ENCODE measurements at places on chromosomes 6 and 20. TPM values are rescaled to one million over a fixed set of nuclear protein-coding genes. Genes with fewer than 3 reads are reported as not detected.
A peak's percentile ranks its signal among the peaks of the same experiment; 100 is the strongest.

DNA sequence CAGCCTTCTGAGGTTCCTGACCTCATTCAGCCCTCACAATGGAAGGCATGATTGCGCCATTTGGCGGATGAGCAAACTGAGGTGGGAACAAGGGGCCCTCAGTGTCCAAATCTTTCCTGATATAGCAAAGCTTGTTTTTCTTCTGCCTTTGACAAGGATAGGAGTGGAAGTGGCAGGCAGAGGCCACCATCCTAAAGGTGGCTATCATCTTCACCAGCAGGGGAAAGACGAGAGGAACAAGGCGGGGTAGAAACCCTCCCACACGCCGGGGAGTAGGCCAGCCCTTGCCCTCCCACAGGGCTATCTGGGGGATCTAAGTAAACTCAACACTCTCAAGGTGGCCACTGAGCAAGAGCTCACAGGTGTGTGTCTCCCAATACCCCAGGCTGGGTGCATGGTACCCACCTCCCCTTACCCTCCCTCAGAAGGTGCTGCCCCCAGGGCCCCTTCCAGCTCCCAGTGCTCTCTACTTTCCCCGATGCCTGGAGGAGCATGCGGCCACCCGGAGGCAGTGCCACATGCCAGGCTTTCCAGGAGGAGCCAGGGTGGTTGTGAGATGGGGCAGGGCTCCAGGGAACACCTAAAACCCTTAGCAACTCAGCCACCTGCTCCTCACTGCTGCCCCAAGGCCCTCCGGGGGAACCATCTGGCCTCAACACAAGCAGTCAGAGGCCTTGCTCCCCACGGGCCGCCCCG is 11.2 kb downstream of the SPDEF start:
- no peaks in the 10 kb centered on the region for H3K36me3 ChIP-seq
- no peak for DNase-seq
- no peak overlapping the region for H3K4me3 ChIP-seq
- H3K27ac ChIP-seq: no peak overlapping the region

GRCh38 chr6:135161411-135162395 is 19.4 kb upstream of the MYB start:
- no peak for DNase-seq
- H3K36me3 ChIP-seq: no peaks in the 10 kb centered on the region
- no peaks in the 10 kb centered on the region for H3K27me3 ChIP-seq
- H3K4me3 ChIP-seq: no peak overlapping the region
- no peak overlapping the region for H3K27ac ChIP-seq

DNA sequence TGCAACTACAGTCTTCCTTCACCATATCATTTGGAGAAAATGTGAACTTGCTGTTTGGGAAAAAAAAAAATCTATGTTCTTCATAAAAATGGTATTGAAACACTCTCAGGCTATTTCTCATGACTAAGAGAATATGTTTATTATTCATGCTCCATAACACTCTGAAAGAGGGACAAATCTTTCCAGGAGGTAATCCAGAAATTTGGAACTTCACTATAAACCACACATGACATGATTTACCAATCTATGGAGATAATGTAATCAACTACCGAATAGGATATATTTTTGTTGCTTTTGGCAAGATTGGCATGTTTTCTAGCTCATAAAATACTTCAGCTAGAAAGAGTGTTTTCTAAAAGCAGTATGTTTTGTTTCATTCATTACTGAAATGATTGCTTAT is 56.3 kb downstream of the THEMIS start:
- DNase-seq: no peak

Gene MROH8
- 1.5 TPM for total RNA-seq

- H3K27me3 ChIP-seq: no peaks in the 10 kb centered on the region
- no peak overlapping the region for H3K4me3 ChIP-seq
- no peak overlapping the region for H3K27ac ChIP-seq
- DNase-seq: no peak
These were observed 91.8 kb upstream of the NHSL1 start for GRCh38 chr6:138590796-138591709.

Gene ROS1
- total RNA-seq: not detected

- peaks cover 5% of the 10 kb centered on the region for H3K4me1 ChIP-seq
- no peaks in the 10 kb centered on the region for H3K36me3 ChIP-seq
- no peak overlapping the region for H3K4me3 ChIP-seq
- no peaks in the 10 kb centered on the region for H3K27me3 ChIP-seq
- no peak overlapping the region for H3K27ac ChIP-seq
- no peak for DNase-seq
These were observed 92.0 kb downstream of the LY86 start for GRCh38 chr6:6680526-6680925.

GRCh38 chr6:24564081-24564480 is 69.3 kb downstream of the ALDH5A1 start:
- H3K4me3 ChIP-seq: no peak overlapping the region
- H3K36me3 ChIP-seq: no peaks in the 10 kb centered on the region
- H3K4me1 ChIP-seq: no peaks in the 10 kb centered on the region

Gene TSPO2
- not detected for total RNA-seq

DNA sequence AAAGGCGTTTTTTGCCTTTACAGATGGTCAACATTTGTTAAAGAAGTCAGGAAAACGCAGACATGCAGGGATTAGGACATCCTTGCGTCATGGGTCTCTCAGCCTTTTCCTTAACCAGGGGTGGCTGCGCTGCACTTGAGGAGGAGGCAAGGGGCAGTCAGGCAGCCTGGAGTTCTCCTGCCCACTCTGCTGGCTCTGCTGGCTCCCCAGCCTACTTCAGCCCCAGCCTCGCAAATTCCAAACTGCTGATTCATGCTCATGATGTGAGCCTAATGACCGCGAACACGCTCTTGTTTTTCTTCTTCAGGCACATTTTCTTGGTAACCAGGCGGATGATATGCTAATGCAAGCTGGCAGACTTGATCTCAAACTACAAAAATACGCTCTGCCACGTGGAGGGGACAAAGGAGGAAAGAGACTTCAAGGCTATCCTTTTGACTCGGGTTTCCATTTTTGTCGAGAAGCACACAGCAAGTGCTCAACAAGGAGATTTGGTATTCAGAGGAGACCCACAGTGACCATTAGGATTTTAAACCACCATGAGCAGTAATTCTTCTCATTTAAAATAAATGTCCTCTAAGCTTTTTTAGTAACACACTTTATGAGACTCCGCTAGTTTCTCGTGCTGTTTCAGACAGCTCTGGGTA is 290.3 kb upstream of the STXBP5 start:
- peak overlapping the region; percentile 29 for H3K4me3 ChIP-seq
- no peaks in the 10 kb centered on the region for H3K27me3 ChIP-seq
- DNase-seq: no peak
- peak overlapping the region; percentile 69 for H3K27ac ChIP-seq
- H3K36me3 ChIP-seq: no peaks in the 10 kb centered on the region

DNA sequence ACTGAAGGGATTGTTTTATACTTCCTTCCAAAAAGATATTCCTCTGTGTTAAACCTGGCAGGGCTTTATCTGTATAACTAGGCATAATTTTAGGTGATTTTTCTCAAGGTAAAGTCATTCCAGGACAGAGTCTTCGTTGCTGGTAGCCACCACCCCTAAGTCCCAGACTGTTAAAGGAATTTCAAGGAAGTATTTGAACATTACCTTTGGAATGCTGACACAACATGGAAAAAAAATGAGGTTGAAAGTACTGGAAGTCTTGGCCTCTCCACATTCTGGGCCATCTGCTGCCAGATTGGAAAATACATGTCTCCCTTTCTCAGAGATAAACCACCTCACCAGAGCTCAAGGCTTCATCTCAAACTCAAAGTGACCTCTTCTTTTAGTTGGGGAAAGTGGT is 27.0 kb upstream of the ETV7 start:
- H3K36me3 ChIP-seq: no peaks in the 10 kb centered on the region
- no peak overlapping the region for H3K27ac ChIP-seq
- no peaks in the 10 kb centered on the region for H3K4me1 ChIP-seq

Gene SLC17A1
- not detected for total RNA-seq

DNA sequence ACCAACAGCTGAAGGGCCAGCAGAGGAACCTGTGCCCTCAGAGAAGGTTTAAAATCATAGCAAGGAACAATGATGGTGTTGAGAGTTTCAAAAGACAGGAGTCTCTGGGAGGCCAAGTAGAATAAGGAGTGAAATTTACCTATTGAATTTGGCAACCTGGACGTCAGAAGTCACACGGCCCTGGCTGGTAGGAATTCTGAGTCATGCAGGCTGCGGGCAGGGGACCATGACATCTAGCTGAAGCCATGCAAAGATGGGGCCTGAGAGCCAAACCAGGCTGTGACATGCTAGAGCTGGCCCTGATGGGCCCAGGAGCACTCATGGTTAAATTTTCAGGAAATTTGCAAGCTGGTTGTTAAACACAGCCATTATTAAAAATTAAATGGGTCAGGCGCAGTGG is 64.0 kb upstream of the SNX9 start:
- no peak overlapping the region for H3K4me3 ChIP-seq
- no peaks in the 10 kb centered on the region for H3K36me3 ChIP-seq
- no peaks in the 10 kb centered on the region for H3K27me3 ChIP-seq
- DNase-seq: no peak

DNA sequence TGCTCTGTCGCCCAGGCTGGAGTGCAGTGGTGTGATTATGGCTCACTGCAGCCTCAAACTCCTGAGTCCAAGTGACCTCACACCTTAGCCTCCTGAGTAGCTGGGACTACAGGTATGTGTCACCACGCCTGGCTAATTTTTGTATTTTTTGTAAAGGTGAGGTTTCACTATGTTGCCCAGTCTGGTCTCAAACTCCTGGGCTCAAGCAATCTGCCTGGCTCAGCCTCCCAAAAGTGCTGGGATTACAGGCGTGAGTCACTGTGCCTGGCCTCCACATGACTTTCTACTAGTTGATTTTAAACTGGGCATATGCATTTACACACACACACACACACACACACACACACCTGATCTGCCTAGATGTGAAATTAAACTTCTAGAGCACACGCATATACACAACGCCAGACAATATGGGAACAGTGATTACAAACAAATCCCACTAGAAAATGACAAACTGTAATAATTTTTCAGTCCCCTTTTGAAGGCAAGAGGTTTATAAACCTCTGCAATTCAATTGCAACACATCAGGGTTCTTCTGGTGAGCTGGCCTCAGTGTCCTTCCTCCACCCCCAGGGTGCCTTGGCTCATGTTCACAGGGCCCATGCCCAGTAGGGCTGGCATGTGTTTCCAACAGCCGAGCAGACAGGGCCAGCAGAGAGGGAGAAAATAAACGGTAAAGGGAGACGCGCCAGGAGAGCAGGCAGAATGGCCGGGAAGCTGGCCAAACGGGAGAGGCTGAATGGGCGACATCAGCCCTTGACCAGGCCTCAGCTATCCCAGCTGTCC is 31.2 kb downstream of the PARD6B start:
- H3K27me3 ChIP-seq: no peaks in the 10 kb centered on the region
- H3K36me3 ChIP-seq: no peaks in the 10 kb centered on the region
- H3K4me3 ChIP-seq: no peak overlapping the region
- peaks cover 22% of the 10 kb centered on the region for H3K4me1 ChIP-seq
- peak; percentile 64 for DNase-seq

Gene BMP6
- total RNA-seq: 3.2 TPM

DNA sequence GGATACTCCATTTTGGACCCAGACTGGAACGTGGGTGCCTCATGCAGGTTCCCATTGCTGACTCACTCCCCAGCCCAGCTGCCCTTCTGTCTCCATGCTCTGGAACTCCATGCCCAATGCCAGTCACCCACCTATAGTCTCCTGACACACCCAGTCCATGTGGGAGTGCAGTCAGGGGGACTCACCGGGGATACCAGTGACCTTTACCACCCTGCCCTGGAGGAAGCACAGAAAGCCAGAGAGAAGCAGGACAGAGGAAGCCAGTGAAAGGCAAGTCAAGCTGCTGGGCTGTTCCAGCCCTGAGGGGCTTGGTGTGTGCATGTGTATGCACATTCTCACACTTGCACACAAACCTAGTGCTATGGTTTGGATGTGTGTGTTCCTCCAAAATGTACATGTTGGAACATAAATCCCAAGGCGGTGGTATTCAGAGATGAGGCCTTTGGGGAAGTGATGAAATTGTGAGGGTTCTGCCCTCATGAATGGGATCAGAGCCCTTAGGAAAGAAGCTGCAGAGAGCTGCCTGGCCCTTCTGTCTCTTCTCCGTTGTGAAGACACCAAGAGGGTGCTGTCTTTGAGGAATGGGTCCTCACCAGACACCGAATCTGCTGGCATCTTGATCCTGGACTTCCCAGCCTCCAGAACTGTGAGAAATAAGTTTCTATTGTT is 121.4 kb upstream of the MAFB start:
- H3K27me3 ChIP-seq: no peaks in the 10 kb centered on the region
- H3K4me1 ChIP-seq: no peaks in the 10 kb centered on the region
- no peaks in the 10 kb centered on the region for H3K36me3 ChIP-seq
- peak; percentile 87 for DNase-seq

DNA sequence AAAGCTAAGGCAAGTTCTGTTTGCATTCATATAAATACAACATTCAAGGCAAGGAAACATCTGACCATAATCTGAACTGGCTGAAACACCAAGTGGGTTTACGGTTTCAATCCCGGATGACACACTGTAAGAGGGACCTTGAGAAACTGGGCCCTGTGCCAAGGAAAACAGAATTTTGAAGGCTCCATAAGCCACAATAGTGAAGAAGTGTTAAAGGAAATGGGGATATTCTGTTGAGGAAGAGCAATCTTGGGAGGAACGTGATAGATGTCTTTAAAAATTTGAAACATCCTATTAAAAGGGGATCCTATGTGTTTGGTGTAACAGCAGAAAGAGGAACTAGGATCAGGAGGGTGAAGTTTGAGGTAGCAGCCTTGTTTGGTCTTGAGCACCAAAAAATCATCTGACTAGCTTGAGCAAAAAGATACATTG is 82.4 kb upstream of the TAB2 start:
- no peak overlapping the region for H3K27ac ChIP-seq
- H3K4me1 ChIP-seq: peaks cover 29% of the 10 kb centered on the region
- H3K27me3 ChIP-seq: no peaks in the 10 kb centered on the region
- H3K4me3 ChIP-seq: no peak overlapping the region

Gene MTFR2
- 1.2 TPM for total RNA-seq

Gene TPD52L1
- 85.0 TPM for total RNA-seq

- no peak for DNase-seq
- H3K4me1 ChIP-seq: no peaks in the 10 kb centered on the region
- H3K36me3 ChIP-seq: no peaks in the 10 kb centered on the region
- no peak overlapping the region for H3K4me3 ChIP-seq
- no peak overlapping the region for H3K27ac ChIP-seq
These were observed 20.2 kb downstream of the HLA-DRA start for GRCh38 chr6:32459781-32460424.

- no peaks in the 10 kb centered on the region for H3K27me3 ChIP-seq
- peak; percentile 62 for DNase-seq
- H3K27ac ChIP-seq: no peak overlapping the region
These were observed 369.3 kb downstream of the ZFAND3 start for GRCh38 chr6:38188677-38189335.

DNA sequence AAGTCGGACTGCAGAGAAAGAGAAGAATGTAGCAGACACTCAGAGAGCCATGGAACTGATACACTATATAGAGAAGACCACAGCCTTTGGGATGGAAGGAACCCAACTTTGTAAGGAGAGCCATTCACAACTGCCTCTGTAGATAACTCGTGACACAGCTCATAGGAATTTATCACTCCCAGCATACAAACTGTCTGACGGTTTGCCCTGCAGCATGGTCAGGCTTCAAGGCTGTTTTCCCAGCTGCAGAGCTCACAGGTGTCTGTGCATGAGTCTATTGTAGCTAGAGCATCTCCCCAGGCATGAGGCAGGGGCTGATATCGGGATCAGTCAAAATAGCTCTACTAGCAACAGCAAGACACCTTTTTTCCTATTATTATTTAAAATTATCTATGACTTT is 130.5 kb upstream of the DTNBP1 start:
- DNase-seq: no peak
- no peaks in the 10 kb centered on the region for H3K27me3 ChIP-seq
- no peak overlapping the region for H3K27ac ChIP-seq
- H3K4me1 ChIP-seq: no peaks in the 10 kb centered on the region

All from vagina (tissue), 2 donors.